ENCODE measurements at places on chromosomes 7 and 10.

GRCh38 chr10:44968091-44968490 lies 8.5 kb downstream of the RASSF4 start:
- no peak for DNase-seq

- no peak for DNase-seq
Measured at GRCh38 chr7:137519947-137520346, 176.4 kb upstream of the PTN start.

DNA sequence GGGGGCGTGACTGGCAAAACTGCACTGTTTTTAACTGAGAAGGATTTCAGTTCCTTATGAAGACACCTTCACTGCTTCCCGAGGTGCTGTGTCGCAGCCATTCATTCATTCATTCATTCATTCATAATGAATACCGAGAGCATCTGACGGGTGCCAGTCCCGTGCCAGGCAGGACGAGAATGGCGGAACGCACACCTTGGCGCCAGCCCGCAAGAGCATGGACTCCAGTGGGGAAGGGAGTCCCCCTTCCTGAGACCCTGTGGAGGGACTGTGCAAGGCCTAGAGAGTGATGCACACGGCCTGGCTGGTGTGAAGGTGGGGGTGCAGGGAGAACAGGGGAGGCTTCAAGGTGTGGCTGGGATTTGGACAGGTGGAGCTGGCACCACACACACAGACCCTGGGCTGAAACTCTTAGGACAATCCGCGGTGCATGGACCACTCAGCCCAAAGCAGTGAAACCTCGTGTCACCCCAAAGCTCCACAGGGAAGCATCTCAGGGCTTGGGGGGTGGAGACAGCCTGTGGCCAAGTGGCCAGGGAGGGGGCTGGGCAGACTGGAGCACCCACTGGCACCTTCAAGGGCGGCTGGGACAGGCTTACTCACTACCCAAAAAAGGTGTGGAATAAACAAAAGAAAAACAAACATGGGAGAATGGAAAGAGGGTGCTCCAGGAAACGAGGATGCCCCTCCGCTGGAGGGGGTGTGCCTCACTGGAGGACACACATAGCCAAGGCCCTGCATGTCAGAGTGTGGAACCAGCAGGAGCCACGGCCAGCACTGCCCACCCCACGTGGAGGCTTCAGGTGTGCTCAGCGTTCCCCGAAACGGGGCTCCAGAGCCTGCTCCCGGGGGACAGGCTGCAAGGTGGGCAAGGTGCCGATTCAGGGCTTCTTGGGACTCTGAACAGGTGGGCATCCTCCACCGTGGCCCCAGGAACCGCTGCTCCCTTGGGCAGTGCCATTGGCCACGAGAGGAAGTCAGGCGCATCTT lies 37.7 kb downstream of the EBF3 start:
- DNase-seq: no peak

- no peak for DNase-seq
Measured at GRCh38 chr10:128027306-128027705, 98.9 kb downstream of the MKI67 start.
